ENCODE measurements at places on chromosomes 3 and 15.

- DNase-seq, result no peak
Measured at GRCh38 chr15:58203537-58203936, 65.4 kb downstream of the AQP9 start.

DNA sequence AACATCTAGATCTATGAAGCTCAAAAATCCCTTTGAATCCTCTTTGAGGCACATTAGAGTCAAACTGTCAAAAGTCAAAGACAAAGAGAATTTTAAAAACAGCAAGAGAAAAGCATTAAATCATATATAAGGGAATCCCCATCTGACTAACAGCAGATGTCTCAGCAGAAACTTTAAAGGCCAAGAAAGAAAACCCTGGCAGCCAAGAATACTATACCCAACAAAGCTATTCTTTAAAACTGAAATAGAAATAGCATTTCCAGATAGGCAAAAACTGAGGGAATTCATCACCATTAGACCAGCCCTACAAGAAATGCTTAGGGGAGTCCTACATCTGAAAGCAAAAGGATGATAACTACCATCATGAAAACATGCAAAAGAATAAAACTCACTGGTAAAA lies 211.2 kb upstream of the PDZRN3 start:
- DNase-seq, result no peak

GRCh38 chr15:34301058-34301457 lies 36.5 kb downstream of the SLC12A6 start:
- no peak for DNase-seq

DNA sequence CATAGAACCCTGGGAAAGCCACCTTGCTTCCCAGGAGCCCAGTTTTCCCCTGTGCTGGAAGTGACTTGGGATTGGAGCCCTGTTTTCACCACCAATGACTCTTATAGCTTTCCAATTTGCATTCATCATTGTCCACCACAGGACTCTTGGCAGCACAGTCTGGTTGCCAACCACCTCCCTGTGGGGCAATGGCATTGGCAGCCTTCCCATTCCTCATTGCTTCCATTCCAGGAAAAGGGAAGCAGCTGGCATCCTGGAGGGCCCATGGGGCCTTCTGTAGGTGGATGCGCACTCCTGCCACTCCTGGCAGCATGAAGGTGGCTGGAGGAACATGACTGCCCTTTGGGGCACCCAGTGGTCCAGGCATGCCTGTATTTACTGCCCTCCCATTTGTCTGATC lies 57.7 kb downstream of the FEM1B start:
- DNase-seq, result no peak

- no peak for DNase-seq
Measured at GRCh38 chr3:17140670-17141505, 256.1 kb downstream of the PLCL2 start.

- DNase-seq, result no peak
Measured at GRCh38 chr15:89822026-89822425, 7.4 kb upstream of the ANPEP start.

- DNase-seq, result no peak
Measured at GRCh38 chr3:25783661-25784512, 644 bp upstream of the NGLY1 start.

DNA sequence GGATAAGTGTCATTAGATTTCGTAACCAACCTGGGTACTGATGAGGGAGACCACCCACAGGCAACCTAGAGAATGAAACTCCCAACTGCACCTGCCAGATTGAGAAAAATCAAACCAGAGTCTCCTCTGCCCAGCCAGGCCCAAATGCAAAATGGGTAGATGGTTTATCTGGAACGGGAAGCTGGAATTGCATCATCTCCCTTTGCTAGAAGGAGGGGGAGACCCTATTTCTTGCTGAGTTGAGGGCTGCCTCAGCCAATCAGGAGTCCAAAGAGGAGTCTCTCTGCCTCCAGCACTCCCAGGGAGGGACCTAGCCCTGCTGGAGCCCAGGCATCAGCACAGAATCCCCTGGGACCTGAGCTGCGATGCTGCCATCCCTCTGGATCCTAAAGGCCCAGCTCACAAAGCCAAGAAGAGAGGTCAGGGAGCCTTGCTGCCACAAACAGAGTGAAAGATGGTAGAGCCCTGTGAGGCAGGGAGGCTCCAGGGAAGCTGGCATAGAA lies 8.1 kb downstream of the RMDN3 start:
- DNase-seq, result no peak

DNA sequence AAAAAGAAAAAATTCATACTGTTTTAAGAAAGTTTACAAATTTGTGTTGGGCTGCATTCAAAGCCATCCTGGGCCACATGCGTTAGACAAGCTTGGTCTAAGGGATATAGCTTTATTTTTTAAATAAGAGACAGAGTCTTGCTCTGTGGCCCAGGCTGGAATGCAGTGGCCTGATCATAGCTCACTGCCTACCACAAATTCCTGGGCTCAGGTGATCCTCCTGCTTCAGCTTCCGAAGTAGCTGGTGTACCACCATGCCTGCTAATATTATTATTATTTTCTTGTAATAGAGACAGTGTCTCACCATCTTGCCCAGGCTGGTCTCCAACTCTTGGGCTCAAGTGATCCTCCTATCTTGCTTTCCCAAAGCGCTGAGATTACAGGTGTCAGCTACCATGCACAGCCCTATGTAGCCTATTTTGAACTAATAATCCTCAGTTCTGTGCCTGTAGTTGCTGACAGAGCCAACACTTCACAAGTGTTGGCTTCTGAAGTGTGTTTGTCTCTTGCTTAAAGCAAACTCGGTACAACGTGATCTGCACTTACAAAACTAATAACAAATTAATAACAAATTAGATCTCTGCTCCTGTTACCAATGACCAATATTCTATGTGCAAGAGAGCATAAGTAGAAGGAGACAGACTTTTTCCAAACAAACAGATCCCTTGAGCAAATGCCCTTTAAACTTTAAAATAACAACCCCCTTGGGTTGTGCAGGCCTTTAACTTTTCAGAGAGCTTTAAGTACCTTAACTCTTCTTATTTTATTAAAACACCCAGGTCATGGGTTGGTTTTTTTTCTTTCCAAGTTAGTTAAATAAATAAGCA lies 135.2 kb downstream of the VGLL4 start:
- no peak for DNase-seq

GRCh38 chr3:9884555-9885165 lies 4.6 kb upstream of the CIDEC start:
- no peak for DNase-seq

- DNase-seq, result no peak
Measured at GRCh38 chr15:54288049-54288448, 309.8 kb downstream of the UNC13C start.

GRCh38 chr3:105719791-105720190 lies 149.0 kb downstream of the CBLB start:
- no peak for DNase-seq

GRCh38 chr15:66285533-66286280 lies 7.7 kb upstream of the DIS3L start:
- DNase-seq, result no peak

DNA sequence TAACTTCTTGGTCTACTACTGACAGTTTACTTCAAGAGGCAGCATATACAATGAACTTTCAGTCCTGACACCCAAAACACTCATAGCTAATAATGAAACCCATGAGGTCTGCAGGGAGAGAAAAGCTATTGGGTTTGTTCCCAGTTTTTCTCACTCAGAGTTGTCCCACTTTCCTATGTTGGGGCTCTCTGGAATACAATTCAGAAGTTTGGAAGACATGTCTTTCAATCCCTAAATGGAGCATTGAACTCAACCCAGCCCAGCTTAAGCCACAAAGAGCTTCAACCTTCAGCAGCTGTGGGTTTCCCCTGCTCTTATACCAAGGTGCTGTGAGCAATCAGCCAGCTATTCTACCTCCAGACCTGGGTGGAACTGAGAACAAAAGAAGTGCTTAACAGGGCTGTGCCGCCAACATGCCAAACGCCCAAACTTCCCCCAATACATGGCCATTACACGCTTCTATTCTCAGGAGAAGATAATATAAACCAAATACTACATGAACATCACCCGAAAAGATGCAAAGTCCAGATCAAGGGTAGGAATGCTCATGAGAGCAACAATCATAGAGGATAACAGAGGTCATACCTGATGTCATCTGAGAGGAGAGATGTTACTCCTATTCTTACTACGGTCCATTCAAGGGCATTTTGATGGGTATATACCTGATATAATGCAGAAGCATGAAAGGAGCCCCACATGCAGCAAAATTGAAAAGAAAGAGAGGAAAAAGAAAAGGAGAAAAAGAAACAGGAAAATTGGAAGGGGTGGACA lies 131.2 kb upstream of the TGFBR2 start:
- DNase-seq, result no peak

GRCh38 chr15:48802867-48803266 lies 8.0 kb downstream of the CEP152 start:
- DNase-seq, result no peak

GRCh38 chr3:11136830-11137626 lies 17.3 kb upstream of the HRH1 start:
- no peak for DNase-seq

DNA sequence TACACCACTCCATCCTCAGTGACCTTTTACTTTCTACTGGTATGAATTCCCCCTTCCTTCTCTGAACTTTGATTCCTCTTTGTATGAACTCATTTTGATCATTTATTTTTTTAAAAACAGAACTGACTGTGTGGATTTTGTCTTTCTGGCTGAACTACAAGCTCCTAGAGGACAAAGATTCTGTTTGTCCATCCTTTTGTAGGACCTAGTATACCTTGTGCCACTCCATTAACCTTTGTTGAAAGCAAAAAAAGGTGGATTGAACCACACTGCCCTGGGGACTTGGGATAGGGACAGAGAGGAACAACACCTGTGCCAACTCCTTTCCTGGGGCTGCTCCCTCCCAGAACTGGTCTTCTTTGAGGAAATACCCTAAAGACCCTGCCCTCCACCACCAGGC lies 23.6 kb downstream of the FSTL1 start:
- DNase-seq, result no peak

GRCh38 chr3:118973050-118973449 lies 61.6 kb downstream of the IGSF11 start:
- no peak for DNase-seq

DNA sequence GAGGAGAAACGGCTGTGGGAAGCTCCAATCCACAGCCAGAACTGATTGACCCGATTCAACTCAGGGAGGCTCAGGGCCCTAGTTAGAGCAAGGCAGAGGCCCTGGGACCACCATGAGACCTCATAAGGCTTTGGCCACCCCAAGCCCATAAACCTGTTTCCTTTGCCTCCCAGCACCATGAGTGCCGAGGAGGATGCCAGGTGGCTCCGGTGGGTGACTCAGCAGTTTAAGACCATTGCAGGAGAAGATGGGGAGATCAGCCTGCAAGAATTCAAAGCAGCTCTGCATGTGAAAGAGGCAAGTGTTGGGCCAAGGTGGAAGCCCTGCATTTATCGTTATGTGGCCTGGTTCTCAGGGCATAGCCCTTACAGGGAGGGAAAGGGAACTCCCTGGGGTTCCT lies 11.9 kb downstream of the NOX5 start:
- no peak for DNase-seq

GRCh38 chr3:187746442-187747281 lies 1.4 kb upstream of the BCL6 start:
- peak; percentile 39 for DNase-seq

DNA sequence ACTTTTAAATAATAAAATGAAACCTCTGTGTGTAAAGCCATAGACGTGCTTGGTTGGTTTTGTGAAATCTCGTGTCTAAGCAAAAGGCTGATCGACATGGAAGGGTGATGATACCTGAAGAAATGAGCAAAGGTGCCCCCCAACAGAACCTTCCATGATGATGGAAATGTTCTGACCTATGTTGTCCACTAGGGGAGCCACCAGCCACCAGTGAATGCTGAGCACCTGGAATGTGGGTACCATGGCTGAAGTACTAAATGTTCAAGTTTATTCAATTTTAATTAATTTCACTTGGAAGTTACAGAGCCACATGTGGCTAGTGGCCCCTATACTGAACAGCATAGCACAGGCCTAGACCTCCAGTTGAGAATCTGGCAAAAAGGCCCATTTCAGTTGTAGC lies 158.8 kb downstream of the POLR2M start:
- DNase-seq, result no peak

DNA sequence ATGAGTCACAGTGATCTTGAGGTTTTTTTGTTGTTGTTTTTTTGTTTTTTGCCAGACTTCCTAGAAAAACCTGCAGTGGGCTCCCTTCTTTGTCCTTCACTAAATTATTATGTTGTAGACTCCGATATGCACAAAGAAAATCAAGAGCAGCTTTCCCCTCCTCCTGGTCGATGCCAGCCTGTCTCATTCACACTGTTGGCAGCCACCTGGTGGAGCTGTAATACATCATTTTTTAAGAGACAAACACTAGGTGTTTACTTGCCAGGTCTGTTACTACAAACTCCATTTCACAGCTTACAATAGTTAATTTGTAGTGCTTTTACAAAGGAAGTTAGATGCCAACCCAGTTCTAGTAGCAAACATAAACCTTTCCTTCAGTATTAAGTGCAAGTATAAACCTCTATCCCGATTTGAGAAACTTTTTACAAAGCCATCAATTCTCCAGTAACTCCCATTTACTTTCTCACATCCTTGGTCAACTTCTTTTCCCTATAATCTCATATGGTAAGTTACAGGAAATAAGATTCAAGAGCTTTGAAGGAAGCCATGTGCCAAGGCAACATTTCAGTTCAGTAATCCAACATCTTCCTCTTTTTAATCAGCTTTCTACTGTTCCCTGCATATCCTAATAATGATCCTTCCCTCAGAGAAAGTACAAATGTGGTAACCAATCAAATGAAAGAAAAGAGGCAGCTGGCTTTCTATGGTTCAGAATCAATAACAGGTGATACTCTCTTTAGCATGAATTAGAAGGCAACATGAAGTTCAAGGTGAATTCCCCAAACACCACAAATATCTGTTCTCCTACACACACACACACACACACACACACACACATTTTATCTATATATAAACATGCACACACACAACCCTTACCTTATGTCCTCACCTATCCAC lies 14.0 kb downstream of the AAGAB start:
- peak; percentile 53 for DNase-seq

- no peak for DNase-seq
Measured at GRCh38 chr3:54243960-54244682, 121.8 kb downstream of the CACNA2D3 start.

DNA sequence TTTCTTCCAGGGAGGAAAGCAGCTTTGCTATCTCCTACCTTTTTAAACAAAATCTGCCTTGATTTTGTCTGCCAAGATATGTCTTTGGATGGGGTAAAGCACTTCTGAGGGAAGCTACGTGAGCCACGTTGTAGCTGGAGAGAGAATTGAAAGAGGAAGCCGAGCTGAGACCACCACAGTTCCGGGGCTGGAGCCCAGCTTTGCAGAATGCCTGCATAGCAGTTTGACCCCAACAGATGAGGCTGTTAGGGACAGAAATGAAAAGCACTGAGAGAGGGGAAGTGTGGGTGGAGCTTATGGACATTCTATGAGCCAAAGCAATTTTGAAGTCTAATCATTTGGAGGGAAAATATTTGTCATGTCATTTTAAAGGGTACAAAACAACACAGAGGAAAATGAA lies 45.4 kb downstream of the LIPC start:
- no peak for DNase-seq

GRCh38 chr3:146326875-146327543 lies 76.1 kb upstream of the PLSCR4 start:
- DNase-seq, result no peak
